ENCODE measurements at places on chromosomes 11 and 22.

- no peak for DNase-seq
Measured at GRCh38 chr22:30803679-30804078, 109.0 kb downstream of the OSBP2 start.

GRCh38 chr11:27296497-27296896 is 66.5 kb downstream of the CCDC34 start:
- peak; percentile 76 for DNase-seq

GRCh38 chr11:94671553-94672366 is 96.4 kb upstream of the AMOTL1 start:
- DNase-seq, result no peak

DNA sequence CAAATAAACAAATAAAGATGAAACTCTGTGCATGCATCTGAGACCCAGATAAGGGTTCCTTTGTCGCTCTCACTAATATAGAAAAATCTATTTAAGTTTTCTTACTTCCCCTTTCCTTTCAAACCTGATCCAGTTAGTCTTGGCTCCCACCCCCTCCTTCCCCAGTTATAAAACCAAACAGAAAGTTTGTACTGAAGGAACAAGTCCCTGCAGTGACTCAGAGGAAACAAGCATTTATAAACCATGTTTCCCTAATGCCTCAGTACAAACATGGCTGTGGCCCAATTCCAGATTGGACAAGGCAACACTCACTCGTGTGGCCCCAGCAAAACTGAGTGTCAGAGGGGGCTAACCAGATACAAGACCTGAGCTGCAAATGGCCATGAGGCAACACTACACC is 65.5 kb upstream of the ARHGAP20 start:
- DNase-seq, result peak; percentile 38

GRCh38 chr11:134242376-134242775 is 10.8 kb downstream of the THYN1 start:
- DNase-seq, result no peak

DNA sequence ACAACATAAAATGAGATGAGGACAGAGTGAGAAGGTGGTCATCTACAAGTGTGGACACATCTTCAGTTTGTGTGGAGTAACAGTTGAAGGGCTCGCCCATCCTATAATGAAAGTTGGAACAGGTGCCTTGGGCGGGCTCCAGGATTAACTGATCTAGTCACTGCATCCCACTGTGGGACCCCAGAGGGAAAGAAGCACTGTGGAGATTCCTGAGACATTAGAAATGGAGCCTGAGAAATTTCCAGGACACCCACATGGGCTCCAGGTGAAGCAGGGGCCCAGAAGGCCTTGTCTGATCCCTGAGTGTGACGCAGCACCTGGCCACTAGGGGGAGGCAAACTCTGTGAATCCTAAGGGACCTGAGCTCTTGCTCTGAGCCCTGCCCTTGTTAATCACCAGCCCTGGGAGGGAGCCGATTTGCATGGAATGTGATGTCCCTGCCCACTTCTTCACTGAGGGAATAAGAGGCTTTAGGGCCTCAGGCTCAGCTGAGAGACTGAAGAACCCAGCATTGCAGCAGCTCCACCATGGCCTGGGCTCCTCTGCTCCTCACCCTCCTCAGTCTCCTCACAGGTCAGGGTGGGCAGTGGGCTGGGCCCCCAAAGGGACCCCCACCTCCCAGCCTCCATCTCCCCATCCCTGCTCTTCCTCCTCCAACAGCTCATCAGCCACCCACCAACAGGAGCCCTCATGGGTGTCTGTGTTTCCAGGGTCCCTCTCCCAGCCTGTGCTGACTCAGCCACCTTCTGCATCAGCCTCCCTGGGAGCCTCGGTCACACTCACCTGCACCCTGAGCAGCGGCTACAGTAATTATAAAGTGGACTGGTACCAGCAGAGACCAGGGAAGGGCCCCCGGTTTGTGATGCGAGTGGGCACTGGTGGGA is 98.4 kb downstream of the VPREB1 start:
- peak; percentile 7 for DNase-seq

GRCh38 chr11:69444381-69445130 is 36.9 kb upstream of the LINC01488 start:
- peak; percentile 81 for DNase-seq

GRCh38 chr11:41534861-41535260 is 75.4 kb upstream of the LRRC4C start:
- no peak for DNase-seq

GRCh38 chr11:8408151-8408941 is 144.7 kb upstream of the LMO1 start:
- DNase-seq, result no peak

DNA sequence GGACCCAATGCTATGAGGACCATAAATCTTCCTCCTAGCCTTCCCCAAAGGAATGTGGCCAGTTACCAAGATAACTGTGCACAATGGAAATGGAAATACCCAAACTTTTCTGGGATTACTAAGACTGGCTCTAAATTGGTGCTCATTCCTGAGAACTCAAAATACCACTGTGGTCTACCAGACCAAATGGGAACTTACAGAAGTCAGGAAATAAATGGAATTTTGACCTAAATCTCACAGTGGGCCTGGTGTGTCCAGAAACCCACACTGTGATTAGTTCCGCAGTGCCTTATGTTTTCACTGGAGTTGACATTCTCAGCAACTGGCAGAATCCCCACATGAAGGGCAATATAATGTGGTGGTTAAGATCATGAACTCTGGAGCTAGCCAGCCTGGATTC is 99.4 kb upstream of the ZC3H12C start:
- DNase-seq, result peak; percentile 77

DNA sequence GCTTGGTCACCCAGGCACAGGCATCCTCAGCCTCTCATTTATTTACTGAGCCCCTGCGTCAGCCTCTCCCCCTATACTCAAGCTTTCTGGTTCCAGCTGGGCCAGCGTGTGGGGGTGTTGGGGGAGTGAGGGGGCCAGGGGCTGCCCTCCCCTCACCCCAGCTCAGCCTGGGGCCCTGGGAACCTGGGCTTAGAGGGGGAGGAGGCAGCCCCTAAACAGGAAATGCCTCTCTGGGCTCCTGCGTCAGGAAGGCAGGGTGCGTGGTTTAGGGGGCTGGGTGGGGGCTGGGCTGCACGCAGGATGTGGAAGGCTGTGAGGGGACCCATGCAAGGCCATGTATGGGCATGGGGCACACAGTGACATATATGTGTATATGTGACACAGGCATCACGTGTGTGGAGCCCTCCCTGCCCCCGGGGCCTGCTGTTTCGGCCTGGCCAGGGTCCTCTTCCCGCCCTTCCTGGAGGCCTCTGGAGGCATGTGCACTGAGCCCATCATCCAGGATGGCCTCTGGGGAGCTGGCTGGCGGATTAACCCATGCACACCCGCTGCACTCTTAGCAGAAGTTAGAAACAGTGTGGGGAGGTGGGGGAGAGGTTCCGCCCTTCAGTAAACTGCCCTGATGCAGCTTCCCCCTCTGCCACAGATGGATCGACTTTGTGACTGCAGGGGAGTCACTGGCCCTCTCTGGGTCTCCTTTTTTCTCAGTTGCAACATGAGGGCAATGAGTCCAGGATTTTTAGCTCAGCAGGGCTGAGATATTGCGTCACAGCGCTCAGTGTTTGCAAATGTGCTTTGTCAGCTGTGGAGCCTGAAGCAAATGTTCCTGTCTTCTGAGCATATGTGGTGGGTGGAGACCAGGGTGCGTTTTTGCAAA is 1.1 kb upstream of the CD248 start:
- DNase-seq, result peak; percentile 88

GRCh38 chr11:7417328-7417727 is 68.0 kb upstream of the OLFML1 start:
- DNase-seq, result no peak

GRCh38 chr11:119158467-119158866 is 9.6 kb downstream of the ABCG4 start:
- DNase-seq, result no peak

GRCh38 chr11:128061281-128061871 is 526.0 kb downstream of the ETS1 start:
- DNase-seq, result peak; percentile 70

GRCh38 chr11:64296830-64297698 is 3.1 kb upstream of the CATSPERZ start:
- DNase-seq, result no peak

GRCh38 chr11:92227959-92228935 is 3.6 kb downstream of the FAT3 start:
- peak; percentile 35 for DNase-seq

- no peak for DNase-seq
Measured at GRCh38 chr22:49048591-49048990, 779.1 kb downstream of the BRD1 start.

- no peak for DNase-seq
Measured at GRCh38 chr22:47929646-47930185, 1167.3 kb downstream of the TBC1D22A start.

DNA sequence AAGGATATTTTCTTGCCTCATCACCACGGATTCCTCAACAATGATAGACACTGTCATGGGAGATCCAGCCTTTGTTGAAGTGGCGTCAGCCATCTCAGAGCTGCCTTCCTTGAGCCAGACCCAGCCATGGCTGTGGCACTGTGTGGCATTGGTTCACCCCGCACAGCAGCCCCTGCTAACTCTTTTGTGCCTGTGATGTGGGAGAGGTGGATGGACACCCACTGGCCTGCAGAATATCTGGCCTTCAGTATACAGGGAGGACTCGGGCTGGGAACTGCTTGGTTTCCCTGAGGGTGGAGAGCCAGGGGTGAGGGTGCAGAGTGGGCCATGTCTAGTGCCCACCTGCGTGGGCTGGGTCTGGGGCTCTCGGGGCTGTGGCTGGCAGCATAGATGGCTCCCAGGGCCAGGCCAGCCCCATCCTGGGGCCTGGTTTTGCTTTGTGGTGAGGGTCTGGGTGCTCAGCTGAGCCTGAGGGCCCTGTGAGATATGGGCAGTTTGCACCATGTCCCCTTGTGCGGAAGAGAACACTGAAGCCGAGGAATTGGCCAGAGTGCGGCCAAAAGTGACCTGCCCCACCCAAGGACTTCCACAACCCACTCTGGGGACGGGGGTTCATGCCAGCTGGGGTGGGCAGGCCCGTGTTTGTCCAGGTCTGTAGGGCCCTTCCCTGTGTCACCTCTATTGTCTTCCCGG is 6.1 kb downstream of the CLDN5 start:
- no peak for DNase-seq

DNA sequence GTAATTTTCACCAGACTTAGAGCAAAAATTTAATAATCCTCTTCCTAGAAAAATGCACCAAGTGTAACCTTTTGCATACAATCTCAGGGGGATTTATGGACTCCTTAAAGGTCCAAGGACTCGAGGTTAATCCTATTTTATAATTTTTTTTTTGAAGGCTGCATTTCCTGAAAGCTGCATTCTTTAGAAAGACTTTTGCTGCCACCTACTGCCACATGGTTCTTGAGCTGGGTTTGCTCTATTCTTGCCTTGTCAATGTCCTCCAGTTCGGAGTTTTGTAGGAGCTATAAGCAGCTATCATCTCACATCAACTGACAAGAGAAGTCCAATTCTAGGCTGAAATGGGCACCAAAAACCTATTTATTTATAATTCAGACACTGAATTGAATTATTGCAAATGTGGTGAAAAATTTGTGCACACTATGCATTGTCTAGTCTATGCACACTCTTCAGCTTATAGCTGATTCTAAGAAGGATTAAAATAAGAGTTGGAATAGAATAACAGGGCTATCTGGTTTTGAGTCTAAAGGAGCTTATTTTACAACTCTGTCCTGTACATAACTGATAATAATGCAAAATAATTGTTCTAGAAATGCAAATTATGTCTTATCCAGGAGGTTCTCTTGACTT is 31.3 kb downstream of the TRAF6 start:
- DNase-seq, result peak; percentile 67

DNA sequence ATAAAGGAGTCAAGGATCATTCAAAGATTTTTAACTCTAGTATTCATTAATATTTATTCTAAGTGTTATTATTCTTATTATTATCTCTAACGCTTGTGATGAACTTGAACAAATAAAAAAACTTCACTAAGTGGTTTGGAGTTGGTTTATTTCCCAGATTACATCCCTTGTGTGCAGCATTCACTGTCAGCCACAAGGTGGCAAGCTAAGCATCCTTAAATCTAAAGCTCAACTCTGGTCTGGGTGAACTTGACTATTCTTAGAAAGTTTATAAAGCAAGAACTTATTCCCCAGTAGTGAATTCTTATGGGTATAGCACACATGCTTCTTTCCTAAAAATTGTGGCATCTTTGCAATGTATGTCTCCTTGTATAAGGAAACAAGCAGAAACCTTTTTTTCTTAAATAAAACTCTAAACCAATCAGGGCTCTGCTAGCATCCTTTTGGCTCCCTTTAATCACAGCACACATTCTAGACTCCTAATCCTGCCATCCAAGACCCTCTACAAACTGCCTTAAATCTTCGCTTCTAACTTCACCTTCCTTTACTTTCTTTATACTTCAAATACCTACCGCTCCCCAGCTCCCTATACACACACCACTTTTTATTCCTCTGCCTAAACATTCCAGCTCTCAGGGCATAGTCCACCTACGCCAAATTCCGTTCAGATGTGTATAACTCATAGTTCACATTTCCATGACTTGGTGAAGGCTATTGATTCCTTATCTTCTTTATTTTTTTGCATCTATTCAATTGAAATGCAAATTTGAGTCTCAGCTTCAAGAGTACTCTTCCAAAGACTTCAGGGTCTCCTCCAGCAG is 1068.8 kb downstream of the DLG2 start:
- peak; percentile 43 for DNase-seq

DNA sequence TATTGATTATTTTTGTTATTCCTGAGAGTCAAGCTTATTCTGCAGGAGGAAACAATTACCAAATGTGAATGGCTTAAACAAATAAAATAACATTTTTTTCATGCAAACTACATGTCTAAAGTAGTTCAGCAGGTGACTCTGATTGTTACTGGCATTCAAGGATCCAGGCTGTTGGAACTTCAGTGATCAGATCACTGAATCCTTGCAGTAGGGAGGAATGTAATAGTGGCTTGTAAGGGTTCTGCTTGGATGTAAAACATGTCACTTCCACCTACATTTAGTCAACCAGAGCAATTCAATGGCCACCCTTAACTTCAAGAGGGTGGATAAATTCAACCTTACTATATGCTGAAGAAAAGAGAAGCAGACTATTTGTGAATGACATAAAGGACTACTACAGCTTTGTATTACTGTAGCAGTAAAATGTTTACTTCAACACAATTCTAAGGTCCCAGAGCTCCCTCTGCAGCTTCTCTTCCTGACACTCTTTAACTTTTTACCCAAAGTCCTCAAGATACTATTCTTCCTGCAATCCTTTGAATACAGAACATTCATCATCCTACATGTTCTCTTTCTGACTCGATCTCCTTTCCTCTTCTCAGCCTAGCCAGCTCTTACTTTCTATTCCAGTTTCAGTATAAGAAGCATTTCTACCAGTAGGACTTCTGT is 284.0 kb downstream of the LRRC4C start:
- DNase-seq, result peak; percentile 7

Measured in fibroblast of skin of scalp (primary cell).